Activated naive CD4-positive, alpha-beta T cell treated with anti-CD3 and anti-CD28 coated beads, Interleukin-2, amount 50 U/mL, for 16 hours (primary cell): ENCODE measurements at places on chromosomes 4 and X.

- no peak for DNase-seq
These were observed 175.5 kb downstream of the RAPGEF2 start for GRCh38 chr4:159278399-159278798.

DNA sequence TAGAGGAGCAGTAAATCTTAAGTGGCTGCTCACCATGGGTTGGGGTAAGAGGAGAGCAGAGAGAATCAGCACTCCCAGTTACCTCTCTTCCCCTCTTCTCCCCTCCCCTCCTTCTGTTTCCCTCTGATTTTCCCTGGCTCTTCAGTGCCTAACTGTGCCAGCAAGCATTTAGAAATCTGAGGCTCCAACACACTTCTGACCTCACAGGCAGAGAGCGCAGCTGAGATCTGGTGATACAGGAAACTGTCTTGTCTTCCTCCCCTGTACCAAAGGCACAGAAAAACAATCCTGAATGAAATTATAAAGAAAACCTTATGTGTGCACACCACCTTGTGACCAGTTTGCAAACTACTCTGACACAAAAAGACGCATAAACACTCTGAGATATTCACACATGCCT, 82.4 kb upstream of the SMIM10 start:
- DNase-seq, result no peak

- no peak for DNase-seq
These were observed 7.3 kb downstream of the GPR119 start for GRCh38 chrX:130378024-130378669.

DNA sequence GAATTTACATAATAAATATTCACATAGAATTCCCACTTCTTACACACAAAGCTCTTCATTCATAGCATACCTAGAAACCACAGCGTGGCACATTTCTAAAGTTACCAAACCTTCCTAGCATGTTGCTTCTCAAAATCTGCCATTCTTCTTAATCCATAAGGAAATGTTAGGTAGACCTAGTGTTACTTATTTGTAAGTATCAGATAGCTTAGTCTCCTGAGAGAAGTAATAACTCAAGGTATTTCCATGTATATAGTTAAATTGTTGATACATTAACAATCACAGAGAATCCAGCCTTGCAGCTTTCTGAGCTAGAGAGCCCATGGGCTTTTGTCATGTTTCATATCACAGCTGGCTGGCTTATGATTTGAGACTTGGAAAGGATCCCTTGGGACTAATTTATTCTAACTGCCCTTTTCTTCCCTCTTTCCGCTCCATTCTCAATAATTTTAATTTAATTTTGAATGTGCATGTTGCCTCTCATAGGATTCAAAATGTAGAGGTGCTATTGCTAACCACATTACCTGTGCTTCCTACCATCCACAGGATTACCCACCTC, 17.6 kb downstream of the SH3RF1 start:
- no peak for DNase-seq

- peak; percentile 21 for DNase-seq
These were observed 886 bp upstream of the WWC2 start for GRCh38 chr4:183098019-183098722.

GRCh38 chrX:2188330-2188792, 312.4 kb downstream of the DHRSX start:
- no peak for DNase-seq

GRCh38 chr4:128600410-128600809, 209.1 kb upstream of the JADE1 start:
- no peak for DNase-seq

DNA sequence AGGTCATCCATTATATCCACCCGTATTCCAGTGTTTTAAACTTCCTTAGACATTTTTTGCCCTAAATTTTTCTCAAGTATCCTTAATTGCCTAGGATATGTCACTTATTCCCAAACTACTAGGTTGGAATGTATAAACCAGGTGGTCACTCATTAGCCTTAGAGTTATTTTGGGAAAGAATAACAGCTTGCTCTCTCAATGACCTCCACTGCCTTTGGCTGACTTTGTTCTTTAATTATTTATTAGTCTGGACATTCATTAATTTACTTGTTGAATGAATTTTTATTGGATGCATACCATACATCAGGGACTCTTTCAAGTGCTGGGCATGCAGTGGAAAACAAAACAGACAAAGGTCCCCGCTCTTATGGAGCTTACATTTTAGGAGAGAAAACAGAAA, 609.3 kb upstream of the IGFBP7 start:
- no peak for DNase-seq

DNA sequence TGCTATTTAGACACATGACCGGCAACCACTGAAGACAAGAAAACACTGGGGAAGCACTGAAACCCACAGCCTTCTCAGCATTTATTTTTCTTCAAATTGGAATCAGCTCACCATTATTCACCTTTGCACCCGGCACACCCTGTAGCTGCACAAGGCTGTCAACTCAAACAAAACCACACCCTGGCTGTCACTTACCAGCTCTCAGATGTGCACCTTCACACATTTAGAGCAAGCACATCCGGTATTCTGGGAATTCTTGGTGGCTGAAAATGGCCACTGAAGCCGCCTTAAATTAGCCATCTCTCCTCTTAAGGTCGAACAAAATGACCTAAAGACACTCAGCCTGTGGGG, 5.9 kb downstream of the ZFYVE28 start:
- peak; percentile 46 for DNase-seq

DNA sequence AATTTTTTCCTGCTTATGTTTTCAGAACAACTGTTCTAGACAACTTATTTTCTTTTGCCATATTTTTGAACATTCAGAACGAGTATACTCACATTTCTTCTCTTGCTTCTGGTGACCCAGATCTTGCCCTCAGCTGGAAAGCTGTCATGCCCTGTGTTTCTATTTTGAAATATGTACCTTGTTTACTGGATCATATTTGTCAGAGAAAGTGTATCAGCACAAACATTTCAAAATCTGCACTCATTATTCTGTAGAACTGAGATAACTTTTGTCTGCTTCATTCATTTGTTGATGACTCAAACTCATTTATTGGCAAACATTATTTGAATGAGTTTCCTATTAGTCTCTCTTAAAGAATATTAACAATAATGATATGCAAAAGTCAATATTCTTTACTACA, 46.2 kb upstream of the FAM9A start:
- DNase-seq, result no peak

- DNase-seq, result peak; percentile 14
These were observed 19.2 kb downstream of the PNMA6E start for GRCh38 chrX:153381684-153382532.

DNA sequence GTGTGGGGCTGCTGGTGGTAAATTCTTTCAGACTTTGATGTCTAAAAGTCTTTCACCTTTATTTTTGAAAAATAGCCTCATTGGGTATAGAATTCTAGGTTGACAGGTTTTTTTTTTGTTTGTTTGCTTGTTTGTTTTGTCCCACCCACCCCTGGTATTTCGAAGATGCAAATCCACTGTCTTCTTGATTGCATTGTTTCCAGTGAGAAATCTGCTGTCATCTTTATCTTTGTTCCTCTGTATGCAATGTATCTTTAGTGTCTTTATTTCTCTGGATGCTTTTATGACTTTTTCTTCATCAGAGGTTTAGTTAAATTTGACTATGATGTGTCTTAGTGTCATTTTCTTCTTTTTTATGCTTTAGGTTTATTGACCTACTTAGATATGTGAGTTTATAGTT, 21.3 kb upstream of the HCCS start:
- no peak for DNase-seq

DNA sequence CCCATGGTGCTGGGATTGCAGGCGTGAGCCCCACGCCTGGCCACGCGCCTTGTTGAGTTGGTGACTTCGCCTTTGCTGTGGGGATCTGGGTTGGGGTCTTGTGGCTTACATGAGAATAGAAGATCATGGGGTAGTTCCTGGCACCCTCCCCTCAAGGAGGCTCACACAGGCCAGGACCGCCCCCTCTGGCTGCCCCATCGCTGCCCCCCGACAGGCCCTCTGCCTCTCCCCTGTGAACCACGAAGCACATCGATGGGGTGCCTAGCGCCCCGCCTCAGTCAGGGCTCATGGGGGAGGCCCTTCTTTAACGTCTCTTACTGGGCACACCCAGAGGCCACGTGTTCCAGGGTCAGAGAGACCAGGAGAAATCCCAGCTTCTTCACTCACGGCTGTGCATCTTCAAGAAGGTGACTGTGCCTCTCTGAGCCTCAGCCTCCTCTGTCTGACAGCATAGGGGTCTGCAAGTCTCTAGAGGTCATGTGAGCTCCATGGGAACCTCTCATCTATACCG, 23.6 kb upstream of the SPON2 start:
- no peak for DNase-seq

DNA sequence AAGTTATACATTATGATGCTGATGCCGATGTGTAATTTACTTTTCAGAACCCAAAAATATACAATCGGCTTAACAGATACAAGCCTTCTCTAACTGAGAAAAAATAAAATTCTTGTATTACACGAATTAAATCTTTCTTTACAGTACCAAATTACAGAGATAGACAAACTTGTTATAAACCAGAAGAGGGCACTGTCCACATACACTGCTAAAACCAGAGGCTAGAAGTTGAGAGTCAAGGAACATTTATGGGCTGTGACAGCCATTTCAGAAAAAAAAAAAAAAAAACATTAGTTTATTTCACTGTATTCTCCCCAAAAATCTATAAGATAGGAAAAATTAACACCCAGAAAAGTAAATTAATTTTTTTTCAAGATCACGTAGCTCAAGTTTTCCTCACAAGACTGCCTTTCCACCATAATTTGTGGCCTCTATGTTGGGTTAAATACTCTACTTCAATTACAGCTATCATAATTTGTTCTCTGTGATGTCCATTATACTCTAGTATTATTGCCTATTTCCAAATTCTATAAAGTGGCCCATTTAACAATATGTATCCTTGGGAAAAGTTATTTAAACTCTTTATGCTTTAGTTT, 12.0 kb downstream of the EREG start:
- no peak for DNase-seq

- no peak for DNase-seq
These were observed 287.7 kb downstream of the KCTD8 start for GRCh38 chr4:44160776-44161367.

GRCh38 chr4:79253924-79254323, 71.9 kb downstream of the NAA11 start:
- no peak for DNase-seq

DNA sequence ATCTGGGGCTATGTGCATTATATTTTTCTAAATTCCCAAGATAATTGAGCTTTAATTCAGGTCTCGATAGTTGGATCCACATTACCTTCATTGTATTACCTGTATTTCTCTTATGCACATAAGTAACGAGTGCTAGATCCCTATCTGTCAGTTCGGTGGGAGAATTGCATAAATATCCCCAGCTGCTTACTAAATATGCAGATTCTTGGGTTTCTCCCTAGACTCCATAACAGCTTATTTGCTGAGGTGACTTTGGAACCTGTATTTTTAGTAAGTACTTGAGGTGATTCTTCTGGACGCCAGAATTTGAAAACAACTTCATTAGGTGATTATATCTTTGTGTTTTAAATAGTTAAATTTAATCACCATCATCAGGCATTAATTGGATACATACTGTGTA, 15.0 kb downstream of the UGT8 start:
- DNase-seq, result no peak

DNA sequence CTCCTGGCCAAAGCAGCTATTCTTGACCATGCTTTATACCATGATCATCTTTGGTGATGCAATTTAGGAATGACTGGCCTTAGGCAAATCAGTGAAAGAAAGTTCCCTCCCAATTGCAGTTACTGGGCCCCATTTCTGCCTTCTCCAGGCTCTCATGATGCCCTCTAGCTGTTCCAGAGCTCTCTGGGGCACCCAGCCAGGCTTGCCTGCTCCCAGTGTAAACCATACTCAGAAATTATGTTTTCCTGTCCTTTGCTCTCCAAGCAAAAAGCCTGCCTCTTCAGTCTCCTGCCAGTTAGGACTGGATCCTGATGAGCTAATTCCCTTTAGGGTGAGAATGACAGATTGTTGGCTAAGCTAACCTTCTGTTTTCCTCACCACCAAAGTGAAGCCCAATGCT, 85.3 kb upstream of the RBPJ start:
- no peak for DNase-seq

GRCh38 chr4:10051517-10052135, 30.3 kb upstream of the SLC2A9 start:
- no peak for DNase-seq

DNA sequence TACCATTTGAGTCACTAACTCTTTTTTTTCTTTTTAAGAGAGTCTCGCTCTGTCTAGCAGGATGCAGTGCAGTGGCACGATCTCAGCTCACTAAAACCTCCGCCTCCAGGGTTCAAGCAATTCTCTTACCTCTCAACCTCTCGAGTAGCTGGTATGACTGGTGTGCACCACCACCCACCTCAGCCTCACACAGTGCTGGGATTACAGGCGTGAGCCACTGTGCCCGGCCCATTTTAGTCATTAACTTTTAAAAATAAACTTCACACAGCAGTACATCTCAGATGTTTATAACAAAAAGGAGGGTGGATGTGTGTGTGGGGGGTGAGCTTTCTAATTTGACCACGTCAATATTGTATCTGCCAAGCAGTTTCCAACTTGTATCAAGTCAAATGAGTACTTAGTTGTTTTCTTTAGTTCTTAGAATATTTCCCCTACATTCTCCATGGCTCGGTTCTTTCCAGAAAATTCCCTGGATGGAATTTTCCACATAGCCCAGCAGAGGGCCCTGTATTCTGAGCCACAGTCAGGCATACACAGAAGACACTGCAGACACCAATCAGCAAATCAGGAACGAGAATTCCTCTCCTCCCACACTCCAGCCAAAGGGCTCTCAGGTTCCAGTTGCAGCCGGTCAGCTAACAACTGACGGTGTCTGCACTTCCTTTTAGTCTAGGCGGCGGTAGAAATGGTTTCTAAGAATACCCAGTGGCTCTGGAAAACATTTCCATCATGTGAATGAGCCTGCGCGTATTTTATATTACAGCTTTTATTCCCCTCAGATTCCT, 20.1 kb upstream of the ARAF start:
- DNase-seq, result no peak

- no peak for DNase-seq
These were observed 94.0 kb downstream of the AFAP1 start for GRCh38 chr4:7845493-7846128.

GRCh38 chr4:86967073-86967472, 32.3 kb downstream of the AFF1 start:
- DNase-seq, result no peak

- no peak for DNase-seq
These were observed 125.8 kb upstream of the SLC7A11 start for GRCh38 chr4:138367942-138368341.

DNA sequence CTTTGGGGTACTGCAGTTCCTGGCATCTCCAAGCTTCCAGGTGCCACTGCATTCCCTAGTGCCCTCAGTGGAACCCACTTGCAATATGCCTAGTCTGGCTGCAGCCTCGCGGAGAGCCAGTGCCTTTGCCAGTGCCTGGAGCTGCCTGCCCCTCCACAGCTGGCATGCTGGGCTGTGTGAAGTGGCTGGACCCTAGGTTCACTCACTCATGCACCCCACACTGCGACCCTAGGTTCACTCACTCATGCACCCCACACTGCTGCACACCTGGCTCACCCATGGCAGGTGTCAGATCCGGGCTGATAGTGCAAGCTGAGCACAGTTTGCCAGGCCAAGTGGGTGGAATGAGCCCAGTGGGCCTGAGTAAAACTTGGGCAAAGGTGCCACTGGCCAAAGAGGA, 253.0 kb upstream of the NDST4 start:
- DNase-seq, result no peak
